ENCODE measurements at places on chromosomes 11 and 22.

DNA sequence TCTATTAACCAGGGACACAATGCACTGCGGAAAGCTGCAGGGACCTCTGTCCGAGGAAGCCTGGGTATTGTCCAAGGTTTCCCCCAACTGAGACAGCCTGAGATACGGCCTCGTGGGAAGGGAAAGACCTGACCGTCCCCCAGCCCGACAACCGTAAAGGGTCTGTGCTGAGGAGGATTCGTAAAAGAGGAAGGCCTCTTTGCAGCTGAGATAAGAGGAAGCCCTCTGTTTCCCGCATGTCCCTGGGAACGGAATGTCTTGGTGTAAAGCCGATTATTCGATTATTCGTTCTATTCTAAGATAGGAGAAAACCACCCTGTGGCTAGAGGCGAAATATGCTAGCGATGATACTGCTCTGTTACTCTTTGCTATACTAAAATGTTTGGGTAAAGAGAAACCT lies 5.2 kb downstream of the BET1L start:
- DNase-seq: no peak

DNA sequence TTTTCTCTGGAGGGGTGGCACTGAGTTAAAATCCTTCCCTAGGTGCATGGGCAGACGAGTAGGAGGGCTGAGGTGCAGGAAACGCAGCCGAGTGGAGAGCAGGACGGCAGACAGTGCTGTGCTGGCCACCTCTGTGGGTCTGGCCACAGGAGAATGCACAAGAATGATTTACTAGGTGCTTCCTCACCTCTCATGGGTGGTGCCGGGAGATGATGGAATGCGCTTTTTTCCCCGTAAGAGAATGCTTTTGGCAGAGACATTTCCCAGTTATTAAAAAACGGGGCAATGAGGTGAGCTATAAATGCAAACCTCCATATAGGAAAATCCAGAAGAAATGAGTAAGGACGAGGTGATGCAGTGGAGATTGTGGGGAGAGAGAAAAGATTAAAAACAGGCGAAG lies 86.1 kb downstream of the ADAMTS15 start:
- DNase-seq: no peak

DNA sequence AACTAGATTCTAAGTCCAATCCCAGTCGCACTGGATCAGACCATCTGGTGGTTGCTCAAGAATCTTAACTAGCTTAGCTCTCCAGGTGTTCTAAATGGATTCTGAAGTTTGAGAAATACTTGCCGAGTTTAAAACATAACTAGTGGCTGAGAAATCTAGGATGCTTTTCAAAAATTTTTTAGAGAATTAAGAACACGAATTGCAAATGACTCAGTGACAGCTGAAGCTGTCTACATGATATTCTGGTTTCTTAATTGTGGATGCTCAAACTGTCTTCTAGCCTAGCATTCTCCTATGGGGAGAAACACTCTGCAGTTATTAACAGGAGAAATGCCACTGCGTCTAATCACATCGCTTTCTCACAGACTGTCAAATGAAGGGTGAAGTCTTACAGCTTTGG lies 20.2 kb upstream of the TP53AIP1 start:
- DNase-seq: no peak

GRCh38 chr11:74006743-74007304 lies 2.1 kb downstream of the UCP3 start:
- DNase-seq: no peak

GRCh38 chr11:70713086-70713835 lies 314.9 kb downstream of the CTTN start:
- DNase-seq: no peak

DNA sequence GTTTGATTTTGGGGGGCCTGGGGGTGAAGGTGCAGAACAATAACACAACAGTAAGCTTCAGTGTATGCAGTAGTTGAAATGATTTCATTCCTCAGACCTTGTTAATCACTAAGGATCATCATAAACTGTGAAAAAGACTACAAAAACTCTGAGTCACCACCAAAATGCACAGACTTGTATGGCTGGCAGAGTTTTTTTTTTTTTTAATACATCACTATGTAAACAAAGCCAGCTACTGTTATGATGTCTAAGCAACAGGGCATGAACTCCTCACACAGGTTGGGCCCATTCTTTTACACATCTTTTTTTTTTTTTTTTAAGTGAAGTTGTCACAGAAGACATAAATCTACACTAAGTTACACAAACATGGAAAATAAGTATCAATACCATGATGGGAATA lies 311.9 kb downstream of the GUCY1A2 start:
- DNase-seq: no peak

DNA sequence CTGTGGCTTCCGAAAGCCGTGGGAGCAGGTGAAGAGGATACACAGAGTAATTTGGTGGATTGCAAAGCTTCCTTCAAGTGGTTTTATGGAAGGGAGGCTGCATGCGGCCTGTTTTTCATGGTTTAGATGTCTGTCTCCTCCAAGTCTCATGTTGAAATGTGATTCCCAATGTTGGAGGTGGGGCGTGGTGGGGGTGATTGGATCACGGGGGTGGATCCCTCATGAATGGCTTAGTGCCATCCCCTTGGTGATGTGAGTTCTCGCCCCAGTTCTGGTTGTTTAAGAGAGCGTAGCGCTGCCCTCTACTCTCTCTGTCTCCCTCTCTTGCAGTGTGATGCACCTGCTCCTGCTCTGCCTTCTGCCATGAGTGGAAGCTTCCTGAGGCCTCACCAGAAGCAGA lies 247.8 kb upstream of the B3GAT1 start:
- DNase-seq: no peak

DNA sequence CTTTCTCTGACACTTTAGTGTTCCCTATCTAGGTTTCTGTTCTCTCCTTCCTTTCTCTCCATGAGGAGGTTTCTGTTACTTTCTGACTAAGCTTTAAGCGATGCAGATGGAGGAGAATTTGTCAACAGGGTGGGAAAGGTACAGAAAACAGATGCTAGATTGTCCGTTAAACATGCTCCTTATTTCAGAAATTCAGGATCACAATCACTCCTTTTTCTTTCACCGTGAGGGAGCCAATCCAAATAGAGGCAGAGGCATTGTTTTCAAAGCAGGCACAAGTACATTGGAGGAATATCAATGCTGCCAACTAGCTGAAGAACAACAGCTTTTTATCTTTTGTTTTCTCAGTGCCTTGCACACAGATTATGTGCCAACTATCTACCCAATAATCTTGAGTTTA lies 215.7 kb upstream of the FOLH1 start:
- no peak for DNase-seq

DNA sequence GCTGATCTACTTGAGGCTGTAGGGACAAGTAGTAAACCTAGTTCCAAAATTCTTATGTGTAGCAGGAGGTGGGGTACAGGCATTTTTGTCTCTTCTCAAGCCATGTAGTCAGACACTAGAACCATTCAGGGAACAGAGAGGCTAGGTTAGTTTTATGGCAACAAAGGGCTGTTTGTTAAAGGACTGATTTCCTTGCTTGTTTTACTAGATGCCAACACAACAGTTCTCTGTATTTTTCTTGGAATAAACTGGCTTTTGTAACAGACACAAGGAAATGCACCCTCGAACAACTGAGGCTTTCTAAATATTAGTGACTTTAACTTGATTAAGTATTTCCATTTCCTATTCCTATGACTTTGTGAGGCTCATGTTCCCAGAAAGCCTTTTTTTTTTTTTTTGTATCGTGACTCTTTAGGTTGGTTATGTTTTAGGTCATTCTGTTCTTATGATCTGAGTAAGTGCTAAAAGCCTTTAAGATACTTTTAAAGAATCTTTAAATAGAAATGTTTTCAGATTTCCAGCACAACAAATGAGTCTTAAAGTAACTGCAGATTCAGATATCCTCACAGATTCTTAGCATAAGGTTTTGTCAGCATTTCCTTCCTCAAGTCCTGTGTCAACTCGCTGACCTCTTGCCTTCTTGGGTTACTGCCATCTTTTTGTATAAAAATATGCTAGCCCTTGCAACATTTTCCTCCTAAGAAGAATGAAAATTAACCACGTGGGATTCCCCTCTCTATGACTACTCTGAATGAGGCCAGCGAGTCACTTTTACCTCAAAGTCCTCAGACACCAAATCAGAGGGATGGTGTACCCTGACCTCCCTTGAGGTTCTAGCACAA lies 92.5 kb downstream of the CCDC83 start:
- no peak for DNase-seq

DNA sequence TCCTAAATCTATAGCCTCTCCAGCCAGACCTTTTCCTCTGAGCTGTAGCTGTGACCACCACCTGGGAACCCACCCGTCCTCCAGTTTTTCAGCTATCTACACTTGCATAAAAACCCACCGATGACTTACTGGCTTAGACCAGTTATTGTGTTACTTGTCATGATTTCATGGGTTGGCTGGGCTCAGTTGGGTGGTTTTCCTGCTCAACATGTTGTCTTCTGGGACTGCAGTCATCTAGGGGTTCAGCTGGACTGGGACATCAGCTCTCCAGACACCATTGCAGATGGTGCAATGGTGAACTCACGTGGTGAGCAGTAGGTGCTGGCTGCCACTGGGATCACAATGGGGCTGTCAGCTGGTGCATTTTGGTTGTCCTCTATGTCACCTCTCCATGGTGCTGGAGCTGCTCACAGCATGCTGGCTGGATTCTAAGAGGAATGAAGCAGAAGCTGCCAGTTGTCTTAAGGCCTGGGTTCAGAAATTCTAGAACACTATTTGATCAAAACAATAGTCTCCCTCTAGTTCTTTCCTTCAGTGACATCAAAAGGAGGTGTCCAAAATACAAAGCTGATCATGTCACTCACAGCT lies 1.3 kb upstream of the SYT13 start:
- DNase-seq: no peak

DNA sequence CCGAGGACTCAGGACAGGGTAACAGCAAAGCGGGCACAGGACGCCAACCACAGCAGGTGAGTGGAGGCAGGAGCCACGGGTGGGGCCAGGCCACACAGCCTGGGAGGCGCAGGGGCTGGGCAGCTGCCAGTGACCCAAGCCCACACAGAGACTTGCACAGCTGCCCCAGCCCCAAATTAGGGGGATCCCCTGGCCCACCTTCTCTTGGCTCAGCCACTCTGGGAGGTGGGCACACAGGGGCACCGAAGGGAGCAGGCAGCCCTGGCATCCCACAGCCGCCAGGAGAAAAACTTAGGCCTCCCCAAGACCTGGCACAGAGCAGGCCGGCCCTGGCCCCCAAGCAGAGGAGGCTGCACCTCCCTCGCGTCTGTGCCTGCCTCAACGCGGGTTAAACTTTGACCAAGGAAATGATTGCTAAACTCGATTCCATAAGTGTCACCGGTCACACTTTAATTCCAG lies at the start of gene SLC22A12:
SLC22A12 (plus strand) TSS at position 458 of the 459 bp plus-strand sequence. CDS start 337 bp downstream, outside the sequence.
- DNase-seq: no peak

GRCh38 chr11:35394941-35395340 lies 24.4 kb downstream of the SLC1A2 start:
- DNase-seq: no peak

- no peak for DNase-seq
These were observed 196.3 kb upstream of the CADM1 start for GRCh38 chr11:115700496-115700895.

- DNase-seq: peak; percentile 22
These were observed 31.9 kb downstream of the POU2AF1 start for GRCh38 chr11:111347002-111347722.

GRCh38 chr11:12121517-12121916 lies 11.1 kb downstream of the MICAL2 start:
- DNase-seq: peak; percentile 14

DNA sequence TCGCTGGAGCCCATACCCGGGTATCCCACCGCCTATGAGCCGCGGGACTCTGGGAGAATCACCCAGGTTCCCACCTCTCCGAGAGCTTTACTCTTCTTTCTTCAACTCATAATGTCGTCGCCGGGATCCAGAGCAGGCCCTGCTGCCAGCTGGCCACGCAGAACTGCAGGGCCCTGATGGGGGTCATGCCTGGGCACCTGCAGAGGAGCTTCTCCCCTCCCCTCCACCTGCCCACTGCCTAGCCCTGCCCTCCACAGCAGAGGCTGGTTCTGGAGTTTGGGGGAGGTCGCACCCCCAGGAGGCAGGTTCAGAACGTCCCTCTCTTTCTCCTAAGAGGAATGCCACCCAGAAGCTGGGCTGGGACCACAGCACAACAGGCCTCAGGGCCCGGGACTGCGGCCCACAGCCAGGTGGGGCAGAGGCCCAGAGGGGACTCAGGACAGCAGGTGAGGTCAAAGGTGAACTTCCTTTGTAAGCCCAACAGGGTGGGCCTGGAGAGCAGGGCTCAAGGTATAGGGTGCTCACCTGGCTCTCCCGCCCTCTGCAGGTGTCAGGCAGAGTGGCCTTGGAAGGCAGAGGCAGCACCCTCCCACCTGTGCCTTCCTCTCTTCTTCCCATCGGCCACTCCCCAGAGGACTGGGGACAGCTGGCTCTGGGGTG lies 1.9 kb downstream of the SLC25A45 start:
- no peak for DNase-seq

DNA sequence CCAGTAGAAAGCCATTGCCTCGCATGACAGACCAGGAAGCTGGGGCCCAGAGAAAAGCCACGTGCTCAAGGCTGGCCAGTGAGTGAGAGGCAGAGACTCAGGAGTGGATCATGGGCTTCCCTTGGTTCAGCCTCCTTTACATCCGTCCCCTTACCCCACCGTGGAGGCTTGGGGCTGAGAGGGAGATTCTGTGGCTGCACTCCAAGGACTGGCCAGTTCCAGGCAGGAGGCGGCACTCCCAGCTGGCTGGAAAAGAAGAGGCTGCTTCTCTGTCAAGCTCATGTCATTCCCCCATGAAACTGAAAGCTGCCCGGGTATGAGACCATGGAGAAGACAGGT lies 6.6 kb upstream of the ASCL2 start:
- DNase-seq: no peak

- peak; percentile 92 for DNase-seq
These were observed 1.1 kb downstream of the SRSF8 start for GRCh38 chr11:95067841-95068219.

GRCh38 chr11:80944758-80945157 lies 1503.9 kb upstream of the TENM4 start:
- DNase-seq: no peak

- no peak for DNase-seq
These were observed 179.2 kb downstream of the SBF2 start for GRCh38 chr11:10114593-10115404.

DNA sequence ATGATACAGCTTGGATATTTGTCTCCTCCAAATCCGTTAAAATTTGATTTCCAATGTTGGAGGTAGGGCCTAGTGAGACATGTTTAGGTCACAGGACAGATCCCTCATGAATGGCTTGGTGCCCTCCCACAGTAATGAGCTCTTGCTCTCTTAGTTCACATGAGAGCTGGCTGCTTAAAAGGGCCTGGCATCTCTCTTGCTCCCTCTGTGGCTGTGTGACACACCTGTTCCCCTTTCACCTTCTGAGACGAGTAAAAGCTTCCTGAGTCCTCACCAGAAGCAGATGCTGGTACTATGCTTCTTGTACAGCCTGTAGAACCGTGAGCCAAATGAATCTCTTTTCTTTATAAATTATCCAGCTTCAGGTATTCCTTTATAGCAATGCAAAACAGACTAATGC lies 3.5 kb downstream of the VPS37C start:
- no peak for DNase-seq

Data from eye (tissue), 1 donor.